KG1 (cell line): ENCODE measurements at places on chromosomes 6 and 20.

DNA sequence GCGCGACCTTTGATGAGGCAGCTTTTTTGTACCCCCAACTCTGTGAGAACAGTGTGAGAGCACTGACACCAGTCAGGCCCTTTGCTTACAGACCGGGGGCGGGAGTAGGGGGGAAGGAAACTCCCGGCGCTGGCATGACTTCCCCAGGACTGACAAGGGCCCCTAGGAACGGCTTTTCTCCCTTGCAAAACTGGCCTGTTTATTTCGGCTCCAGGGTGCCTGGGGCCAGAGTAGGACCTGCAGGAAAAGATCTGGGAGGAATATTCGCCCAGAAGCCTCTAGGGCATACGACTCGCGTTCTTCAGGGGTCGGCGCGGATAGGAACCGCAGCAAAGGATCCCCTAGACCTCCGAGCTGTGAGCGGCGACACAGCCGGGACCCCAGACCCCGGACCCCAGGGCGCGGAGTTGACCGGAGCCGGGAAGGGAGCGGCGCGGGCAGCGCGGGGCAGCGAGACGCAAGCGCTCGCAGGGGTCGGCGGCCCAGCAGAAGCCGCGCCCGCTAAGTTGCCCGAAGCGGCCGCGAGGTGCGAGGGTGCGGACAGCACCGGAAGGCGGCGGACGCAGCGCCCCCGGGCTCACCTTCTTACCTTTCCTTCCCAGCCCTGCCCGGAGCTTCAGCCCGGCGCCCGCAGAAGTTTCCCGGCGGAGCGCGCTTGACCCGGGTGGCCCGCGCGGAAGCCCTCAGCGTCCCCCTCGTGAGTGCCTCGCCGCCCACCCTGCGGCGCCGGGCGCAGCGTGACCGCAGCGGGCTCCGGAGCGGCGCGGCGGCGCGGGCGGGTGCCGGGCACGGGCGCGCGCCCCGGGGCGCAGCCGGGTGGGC is at the start of gene POPDC3:
POPDC3 (minus strand) TSS at position 771 of the 822 bp plus-strand sequence. CDS start 18,105 bp downstream, outside the sequence.
- DNase-seq: no peak

DNA sequence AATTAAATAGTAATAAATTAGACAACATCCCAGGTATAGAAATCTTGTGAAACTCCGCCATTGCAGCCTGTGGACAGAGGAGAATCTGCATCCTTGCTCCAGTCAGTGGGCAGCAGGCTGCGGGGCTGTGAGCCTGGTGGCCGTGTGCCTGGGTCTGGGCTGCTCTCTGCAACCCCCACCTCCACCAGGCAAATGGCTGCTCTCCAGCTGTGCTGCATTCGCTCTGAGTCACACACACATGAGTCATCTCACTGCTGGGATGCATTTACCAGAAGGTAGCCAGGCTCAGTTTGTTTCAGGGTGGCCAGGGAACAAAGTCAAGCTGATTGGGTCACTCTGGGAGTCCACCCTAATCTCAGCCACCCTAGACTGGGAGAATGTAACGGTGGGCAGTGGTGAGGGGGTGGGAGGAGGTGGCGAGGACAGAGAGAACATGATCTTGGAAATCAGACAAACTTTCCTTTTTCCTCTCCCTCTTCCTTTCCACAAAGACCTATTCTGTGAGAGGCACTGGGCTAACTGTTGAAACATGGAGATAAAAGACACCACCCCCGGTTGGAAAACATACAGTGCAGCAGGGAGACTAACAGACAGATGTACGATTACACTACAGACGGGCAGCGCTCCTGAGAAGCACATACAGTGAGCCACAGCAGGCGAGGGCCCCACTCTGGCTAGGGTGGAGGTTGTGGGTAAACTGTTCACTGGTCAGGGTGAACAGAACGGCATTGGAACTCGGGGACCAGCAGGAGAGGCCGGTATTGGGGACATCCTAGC is 59.2 kb downstream of the TRAM2 start:
- no peak for DNase-seq

DNA sequence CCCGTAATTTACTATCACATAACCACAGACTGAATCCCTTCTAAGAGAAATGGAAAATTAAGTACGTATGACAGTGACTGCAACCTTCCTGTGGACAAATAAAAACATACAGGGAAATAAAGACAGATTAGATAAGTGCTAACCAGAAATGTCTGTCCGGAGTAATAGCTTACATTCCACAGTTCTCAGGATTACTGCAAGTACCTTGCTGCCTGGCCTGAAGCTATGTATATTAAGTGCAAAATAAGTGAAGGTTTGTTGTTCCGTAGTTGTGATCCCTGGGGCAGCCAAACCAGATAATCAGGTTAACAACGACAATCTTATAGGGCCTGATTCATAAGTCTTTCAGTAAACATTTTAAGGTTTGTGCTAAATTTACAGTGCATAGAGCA is 2.8 kb downstream of the NEDD9 start:
- no peak for DNase-seq

GRCh38 chr20:32436142-32436861 is 78.2 kb downstream of the ASXL1 start:
- DNase-seq: no peak

DNA sequence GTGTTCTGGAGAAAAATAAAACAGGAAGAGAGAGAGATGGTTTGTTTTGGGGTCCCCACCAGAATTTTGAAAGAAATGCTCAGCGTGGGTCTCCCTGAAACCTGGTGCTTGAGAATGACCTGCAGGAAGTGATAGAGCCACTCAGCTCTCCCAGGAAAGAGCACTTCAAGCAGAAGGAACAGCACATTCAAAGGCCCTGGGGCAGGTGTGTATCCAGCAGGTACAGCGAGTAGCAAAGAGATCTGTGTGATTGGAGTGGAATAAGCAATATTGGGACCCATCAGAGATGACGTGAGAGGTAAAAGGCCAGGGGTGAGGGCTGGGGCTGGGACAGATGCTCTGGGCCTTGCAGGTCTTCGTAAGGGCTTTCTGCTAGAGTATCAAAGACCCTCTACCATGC is 89.5 kb upstream of the CCDC167 start:
- no peak for DNase-seq

DNA sequence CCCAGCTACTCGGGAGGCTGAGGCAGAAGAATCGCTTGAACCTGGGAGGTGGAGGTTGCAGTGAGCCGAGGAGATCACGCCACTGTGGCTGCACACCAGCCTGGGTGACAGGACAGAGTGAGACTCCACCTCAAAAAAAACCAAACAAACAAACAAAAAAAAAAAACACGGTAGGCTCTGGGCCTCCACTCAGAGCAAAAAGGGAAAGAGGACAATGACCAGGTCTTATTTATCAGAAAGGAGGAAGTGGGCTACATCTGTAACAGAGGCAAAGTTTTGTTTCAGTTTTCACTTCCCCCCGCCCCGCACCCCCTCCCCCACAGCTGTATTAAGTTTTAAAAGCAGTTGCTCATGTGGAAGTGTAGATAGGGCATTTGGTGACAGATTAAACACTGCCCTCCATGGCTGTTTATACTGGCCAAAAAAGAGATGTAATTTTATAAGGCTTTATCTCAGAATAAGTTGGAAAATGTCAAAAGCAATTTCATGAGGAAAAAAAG is 114.6 kb downstream of the RCAN2 start:
- DNase-seq: peak; percentile 32

- no peak for DNase-seq
Observed at GRCh38 chr6:92892626-92893170, 526.7 kb downstream of the EPHA7 start.

- no peak for DNase-seq
Observed at GRCh38 chr6:53399027-53399344, 50.2 kb upstream of the ELOVL5 start.

DNA sequence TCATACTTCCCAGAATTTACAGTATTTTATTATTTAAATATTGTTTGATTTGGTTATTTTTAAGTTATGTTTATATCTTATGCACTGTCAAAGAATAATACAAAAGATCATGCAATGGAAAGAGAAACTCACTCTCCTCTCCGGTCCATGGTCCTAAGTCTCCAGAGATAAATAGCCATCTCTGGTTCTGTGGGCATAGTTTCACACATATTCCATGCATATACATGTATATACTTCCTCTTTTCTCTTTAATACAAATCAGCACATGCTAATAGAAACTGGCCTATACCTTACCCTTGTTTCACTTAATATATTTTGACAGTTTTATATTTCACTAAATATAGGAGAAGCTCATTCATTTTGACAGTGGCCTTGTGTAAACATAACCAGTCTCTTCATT is 901.7 kb upstream of the CITED2 start:
- DNase-seq: no peak

DNA sequence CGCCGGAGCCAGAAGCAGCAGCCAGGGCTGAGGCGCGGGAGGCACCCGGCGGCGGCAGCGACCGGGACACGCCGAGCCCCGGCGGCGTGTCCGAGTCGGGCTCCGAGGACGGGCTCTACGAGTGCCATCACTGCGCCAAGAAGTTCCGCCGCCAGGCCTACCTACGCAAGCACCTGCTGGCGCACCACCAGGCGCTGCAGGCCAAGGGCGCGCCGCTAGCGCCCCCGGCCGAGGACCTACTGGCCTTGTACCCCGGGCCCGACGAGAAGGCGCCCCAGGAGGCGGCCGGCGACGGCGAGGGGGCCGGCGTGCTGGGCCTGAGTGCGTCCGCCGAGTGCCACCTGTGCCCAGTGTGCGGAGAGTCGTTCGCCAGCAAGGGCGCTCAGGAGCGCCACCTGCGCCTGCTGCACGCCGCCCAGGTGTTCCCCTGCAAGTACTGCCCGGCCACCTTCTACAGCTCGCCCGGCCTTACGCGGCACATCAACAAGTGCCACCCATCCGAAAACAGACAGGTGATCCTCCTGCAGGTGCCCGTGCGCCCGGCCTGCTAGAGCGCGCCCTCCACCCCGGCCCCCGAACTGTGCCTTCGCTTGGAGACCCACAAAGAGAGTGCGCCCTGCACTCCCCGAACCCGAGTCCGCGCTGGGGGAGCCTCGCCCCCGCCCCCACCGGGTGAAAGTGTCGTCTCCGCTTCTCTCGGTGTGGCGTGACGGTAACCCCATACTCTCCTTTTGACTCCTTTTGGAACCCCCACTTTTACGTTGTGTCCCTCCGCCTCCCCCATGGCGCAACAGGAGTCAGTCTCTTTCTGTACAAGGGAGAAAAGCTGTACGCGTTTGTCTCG is 1.6 kb downstream of the INSM1 start:
- no peak for DNase-seq

GRCh38 chr20:36234771-36235320 is 1.4 kb upstream of the AAR2 start:
- DNase-seq: no peak

DNA sequence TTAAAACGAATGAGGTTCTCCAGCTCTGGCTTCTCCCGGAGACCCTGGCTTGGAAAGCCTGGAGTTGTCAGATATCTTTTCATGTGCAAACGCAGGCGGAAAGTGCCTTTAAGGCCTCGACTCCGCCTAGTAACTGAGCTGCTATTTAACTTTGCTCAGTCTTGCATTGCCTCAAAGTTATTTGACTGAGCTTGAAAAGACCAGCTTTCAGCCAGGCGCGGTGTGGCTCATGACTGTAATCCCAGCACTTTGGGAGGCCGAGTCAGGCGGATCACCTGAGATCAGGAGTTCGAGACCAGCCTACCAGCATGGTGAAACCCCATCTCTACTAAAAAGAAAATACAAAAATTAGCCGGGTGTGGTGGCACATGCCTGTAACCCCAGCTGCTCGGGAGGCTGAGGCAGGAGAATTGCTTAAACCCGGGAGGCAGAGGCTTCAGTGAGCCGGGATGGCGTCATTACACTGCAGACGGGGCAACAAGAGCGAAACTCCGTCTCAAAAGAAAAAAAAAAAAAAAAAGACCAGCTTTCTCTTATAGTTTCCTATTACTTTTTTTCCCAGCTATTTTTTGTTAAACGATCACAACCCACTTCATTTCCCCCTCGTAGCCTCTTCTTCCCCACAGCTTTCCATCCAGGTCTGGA is 1.9 kb downstream of the GCNT2 start:
- DNase-seq: peak; percentile 18

DNA sequence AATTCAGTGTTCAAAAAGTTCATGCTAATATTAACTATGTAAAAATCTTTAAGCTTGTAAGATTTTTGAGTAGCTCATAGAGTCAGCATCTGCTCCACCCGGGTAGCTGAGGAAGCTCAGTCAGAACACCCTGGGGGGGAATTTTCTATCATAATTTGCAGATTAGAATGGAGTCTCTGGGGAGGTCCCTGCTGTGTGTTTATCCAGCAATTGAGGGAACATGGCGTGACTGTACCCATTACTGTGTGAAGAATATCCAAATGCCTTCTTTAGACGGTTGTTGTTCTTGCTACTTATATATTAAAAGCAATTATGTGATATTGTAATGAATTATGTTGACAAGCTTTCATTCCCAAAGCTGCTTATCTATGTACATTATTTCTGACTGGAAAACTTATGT is 64.8 kb downstream of the AIG1 start:
- DNase-seq: no peak

DNA sequence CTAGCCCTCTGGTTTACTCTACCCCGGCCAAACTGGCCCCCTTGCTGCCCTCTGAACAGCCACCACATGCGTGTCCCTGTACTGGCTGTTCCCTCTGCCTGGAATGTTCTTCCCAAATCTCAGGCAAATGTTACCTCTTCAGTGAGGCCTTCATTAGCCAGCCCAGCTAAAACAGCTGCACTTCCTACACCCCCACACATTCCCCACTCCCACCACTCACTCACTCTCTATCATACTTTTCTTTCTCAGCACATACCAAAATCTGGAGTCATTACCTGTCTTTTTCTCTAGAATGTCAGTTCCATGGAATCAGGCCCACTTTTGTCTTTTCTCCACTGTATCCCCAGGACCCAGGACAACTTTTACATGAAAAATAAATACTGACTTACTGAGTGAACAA is 401.2 kb upstream of the SULF2 start:
- no peak for DNase-seq

GRCh38 chr6:43669050-43669921 is 18.3 kb downstream of the MRPS18A start:
- DNase-seq: no peak

DNA sequence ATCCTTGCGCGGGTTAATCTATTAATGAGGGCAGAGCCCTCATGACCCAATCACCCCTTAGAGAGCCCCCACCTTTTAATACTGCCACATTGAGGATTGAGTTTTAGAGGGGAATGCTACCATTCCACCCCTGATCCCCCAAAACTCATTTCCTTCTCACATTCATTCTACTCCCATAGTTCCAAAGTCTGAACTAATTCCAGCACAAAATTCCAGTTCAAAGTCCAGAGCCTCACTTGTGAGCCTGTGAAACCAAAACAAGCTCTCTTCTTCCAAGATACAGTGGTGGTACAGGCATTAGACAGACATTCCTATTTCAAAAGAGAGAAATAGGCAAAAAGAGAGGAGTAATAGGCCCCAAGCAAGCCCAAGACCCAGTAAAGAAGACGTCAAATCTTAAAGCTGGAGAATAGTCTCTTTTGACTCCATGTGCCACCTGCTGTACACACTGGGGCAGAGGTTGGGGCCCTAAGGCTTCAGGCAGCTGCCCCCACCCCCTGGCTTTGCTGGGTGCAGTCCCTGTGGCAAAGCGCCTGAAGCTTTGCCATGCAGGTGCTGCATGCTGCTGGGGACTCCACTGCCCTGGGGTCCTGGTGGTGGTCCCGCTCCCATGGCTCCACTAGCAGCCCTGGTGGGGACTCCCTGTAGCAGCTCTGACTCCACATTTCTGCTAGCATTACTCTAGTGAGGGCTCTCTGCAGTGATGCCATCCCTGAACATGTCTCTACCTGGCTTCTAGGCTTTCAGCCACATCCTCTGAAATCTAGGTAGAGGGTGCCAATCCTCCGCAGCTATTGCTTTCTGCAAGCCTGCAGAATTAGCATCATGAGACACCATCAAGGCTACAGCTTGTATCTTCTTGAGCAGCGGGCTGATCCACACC is 41.3 kb downstream of the RSPH3 start:
- no peak for DNase-seq
